ENCODE measurements at places on chromosomes 1 and 21. TPM values are rescaled to one million over a fixed set of nuclear protein-coding genes. Genes with fewer than 3 reads are reported as not detected.

Gene VANGL2
- 7.2 TPM for total RNA-seq

DNA sequence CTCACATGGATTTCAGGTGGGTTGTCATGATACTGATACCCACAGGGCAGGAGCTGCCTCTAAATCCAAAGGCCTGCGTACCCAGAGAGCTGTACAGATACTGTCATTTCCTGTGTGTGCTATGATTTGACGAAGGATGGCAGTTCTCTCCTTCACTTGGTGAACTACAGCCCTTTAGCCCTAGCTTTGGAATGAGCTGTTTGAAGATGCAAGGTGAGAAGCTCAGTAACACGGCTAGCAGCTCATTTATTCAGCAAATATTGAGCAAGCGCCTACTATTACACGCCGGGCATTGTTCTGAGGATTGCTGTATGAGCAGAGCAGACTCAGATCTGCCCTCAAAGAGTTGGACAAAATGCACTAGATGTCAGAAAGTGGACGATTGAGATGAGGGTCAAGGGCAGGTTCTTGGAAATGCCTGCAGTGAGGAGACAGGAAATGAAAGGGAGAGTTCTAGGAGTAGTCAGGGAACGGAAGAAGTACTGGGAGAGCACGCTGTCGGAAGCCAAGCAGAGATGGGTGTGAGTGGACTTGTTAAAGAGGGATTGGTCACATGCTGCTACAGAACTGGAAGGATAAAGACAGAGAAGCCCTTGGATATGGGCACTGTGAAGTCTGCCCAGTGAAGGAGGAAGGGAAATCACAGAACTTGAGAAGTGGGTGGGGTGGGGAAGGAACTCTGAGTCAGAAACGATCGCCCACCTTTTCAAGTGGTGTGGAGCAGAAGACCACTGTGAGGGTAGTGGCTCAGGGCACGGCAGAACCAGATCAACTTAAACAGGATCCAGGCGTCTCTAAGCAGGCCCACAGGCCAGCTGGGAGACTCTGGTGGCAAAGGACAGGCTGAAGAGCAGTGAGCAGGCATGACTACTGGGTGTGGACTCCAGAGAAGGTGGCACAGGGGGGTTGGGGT, 7.1 kb downstream of the PTGFRN start:
- no peak for DNase-seq

- DNase-seq: no peak
Observed at GRCh38 chr1:10962483-10962882, 50.0 kb upstream of the TARDBP start.

- DNase-seq: no peak
Observed at GRCh38 chr1:201840490-201840889, 11.5 kb downstream of the IPO9 start.

Data from epithelial cell of proximal tubule (primary cell).